ENCODE measurements at places on chromosomes 5 and 9.

GRCh38 chr5:125258615-125259014 is 512.2 kb upstream of the ZNF608 start:
- DNase-seq = no peak

DNA sequence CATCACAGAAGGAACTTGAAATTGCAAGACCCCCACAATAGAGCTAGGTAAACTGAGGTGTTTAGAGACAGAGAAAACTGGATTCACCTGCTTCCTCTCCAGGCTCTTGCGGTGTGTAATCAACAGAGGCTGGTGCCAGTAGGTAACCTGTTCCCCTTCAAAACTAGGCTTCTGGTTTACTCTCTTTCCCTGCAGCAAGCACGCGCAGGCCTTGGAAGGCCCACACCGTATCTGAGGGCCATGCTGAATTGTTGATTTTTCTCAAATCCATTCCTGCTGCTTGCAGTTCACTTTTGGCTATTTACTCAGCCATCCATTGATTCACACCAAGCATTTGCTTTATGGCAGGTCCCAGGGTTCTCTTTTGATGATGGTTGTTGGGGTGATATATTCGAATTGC is 667 bp upstream of the FRRS1L start:
- DNase-seq = no peak

DNA sequence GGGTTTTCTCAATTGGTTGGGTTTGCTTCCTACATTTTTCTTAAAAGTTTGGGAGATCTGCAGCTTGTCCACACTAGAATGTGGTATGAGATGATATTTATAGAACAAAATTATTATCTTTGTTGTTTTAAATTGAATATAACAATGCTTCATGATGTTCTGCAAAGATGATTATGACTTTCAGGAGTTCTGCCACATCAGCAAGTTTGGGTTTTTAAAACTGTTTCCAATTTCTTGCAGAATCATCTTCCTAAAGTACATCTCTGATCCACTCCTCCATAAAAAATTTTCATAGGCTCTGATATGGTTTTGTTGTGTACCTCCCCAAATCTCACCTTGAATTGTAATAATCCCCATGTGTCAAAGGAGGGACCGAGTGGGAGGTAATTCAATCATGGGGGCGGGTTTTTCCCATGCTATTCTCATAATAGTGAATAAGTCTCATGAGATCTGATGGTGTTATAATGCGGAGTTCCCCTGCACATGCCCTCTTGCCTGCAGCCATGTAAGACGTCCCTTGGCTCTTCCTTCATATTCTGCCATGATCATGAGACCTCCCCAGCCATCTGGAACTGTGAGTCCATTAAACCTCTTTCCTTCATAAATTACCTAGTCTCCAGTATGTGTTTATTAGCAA is 119.1 kb upstream of the PTGER4 start:
- no peak for DNase-seq

DNA sequence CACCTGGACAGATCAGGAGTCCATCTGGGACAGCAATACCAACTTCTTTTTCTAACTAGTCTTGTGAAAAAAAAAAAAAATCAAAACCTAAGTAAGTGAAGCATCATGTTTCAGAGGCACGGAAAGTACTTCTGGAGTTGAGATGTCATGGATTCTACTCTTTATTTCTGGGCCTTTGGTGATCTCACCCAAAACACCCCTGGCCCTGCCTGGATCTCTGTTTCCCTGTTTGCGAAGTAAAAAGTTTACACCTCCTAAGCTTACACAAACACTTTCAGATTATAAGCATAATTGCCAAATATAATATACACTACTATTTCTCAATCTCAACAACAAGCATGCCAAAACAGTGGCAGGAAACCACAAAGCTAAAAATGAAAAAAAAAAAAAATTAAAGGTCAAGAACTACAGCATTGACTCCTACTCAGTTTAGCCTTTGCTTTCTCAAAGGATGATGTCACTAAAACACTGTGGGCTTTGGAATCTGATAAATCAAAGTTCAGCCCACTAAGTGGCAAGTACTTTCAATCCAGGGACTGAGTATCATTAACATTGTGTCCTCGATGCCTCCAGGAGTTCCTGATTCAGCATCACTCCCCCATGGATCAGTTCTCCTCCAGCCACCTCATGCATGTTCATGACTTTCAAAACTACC is 291.9 kb downstream of the NFIB start:
- no peak for DNase-seq

DNA sequence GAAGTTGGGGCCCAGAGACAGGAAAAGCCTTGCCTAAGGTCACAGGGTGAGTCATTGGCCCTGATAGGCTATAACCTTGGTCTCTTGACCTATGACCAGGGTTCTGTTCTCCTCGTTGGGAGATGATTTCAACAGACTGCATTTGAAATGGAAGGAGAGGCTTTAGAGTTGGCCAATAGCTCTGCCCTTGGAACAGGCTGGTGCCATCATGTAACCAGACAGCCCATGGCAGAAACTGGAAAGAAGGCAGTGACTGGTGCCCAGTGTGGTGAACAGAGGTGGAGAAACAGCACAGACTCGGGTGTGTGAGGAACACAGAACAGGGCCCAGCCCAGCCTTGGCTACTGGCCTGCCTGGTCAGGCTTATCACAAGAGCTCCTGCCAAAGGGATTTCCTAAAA is 109.8 kb upstream of the SLC25A48 start:
- DNase-seq = no peak

DNA sequence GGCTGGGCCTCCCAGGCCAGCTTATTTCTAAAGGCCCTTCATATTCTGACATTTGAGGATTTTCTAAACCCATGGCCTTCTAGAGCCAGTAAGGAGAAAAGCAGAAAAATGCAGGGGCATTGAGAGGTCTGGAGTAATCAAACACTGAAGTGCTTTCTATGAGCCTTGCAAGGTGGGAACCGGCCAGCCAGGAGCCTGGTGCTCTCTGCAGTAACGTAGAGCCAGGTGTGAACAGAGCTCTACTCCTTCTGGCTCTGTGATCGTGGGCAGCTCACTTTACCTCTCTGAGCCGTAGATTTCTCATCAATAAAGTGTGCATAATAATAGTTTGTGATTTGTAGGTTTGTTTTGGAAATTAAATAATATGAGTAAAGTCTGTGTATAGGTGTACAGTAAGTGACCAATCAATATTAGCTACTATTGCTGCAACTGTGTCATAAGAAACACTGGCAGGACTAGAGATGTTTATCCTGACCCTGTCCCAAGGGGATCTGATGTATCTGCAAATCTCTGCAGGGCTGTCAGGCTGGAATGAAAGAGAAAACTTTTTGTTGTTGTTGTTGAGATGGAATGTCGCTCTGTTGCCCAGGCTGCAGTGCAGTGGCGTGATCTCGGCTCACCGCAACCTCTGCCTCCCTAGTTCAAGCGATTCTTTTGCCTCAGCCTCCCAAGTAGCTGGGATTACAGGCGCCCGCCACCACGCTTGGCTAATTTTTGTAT is 2.7 kb downstream of the SYNPO start:
- DNase-seq = no peak

DNA sequence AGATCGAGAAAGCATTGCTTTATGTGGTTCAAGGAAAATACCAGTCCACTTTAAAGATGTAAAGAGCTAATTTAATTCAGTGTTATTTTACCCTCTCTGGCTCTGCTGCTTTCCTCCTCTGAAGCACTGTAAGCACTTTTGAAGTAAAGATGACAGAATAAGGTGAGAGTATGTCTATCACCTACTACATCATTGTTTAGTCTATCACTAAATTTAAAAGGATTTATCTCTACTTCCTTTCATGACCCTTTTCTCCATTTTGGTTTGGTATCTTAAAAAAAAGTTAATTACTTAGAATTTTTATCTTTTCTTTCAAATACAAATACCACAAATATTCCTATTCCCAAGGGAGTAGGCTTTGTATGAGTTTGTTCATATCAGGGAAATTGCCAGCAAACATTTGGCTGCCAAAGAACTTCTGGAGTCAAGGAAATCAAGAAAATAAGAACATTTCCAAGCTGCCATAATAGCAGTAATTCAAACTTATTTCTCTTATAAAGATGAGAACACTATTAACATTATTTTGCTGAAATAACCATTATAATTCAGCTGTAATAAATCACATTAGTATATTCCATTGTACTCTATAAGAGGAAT is 77.8 kb downstream of the SLC38A9 start:
- DNase-seq = no peak

GRCh38 chr9:77710316-77710715 is 62.2 kb upstream of the GNA14 start:
- no peak for DNase-seq

- DNase-seq = no peak
Measured at GRCh38 chr5:167242701-167243100, 1048.7 kb upstream of the WWC1 start.

DNA sequence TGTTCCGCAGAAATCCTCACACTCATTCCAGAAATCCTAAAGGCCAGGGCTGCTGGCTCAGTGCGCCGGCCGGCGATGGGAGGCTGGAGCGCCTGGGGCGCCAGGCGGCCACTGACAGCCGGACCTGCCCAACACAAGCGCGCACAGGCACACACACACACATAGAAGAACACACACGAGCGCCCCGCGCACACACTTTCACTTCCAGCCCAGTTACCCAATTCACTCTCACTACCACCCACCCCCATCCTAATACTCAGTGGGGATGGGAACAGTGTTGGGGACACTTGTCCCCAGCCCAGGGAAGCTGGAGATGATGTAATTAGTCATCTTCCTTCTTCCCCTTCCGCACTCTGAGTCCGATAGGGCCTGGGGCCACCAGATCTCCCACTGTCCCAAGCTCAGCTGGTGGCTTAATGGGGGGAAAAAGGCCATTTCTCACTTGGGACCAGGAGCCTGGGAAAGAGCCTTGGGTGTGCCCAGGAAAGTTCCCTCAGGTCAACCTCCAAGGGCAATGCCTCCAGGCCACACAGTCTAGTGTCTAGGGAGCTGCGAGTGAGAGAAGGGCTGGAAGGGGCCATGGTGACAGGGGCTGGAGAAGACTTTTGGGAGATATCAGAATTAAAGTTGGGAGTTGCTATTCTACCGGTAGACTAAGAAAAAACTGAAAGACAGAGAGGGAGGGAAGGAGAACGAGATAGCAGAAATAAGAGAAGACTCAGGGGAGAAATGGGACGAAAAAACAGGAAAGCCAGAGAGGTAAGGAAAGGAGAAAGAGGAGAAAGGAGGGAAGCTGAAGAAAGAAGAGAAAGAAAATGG is 1.7 kb downstream of the EBF1 start:
- no peak for DNase-seq

GRCh38 chr5:140113180-140113698 is 670 bp upstream of the PURA start:
- DNase-seq = no peak

GRCh38 chr5:142770650-142771609 is 753 bp downstream of the ARHGAP26 start:
- DNase-seq = no peak

DNA sequence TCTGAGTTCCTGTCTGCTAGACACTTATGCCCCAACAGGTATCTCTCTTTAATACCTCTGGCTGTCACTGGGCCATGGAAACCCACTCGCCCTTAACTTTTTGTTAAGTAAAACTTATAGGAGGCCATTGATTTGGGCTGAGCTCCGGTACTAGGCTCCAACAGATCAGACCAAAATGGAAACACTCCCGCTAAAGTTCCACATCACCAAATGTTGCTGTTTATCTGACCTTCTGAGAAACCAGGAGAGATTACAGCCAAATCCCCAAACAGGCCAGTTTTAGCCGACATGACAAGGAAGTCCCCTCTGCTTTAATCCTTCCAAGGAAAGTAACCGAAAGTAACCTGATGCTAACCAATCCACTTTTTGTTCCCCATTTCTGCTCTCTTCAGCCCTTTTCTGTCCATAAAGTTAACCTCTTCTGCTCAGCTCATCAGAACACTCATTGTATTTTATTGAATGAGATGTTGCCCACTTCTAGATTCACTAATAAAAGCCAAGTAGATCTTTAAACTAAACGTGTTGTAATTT is 115.2 kb upstream of the LHFPL2 start:
- DNase-seq = no peak

DNA sequence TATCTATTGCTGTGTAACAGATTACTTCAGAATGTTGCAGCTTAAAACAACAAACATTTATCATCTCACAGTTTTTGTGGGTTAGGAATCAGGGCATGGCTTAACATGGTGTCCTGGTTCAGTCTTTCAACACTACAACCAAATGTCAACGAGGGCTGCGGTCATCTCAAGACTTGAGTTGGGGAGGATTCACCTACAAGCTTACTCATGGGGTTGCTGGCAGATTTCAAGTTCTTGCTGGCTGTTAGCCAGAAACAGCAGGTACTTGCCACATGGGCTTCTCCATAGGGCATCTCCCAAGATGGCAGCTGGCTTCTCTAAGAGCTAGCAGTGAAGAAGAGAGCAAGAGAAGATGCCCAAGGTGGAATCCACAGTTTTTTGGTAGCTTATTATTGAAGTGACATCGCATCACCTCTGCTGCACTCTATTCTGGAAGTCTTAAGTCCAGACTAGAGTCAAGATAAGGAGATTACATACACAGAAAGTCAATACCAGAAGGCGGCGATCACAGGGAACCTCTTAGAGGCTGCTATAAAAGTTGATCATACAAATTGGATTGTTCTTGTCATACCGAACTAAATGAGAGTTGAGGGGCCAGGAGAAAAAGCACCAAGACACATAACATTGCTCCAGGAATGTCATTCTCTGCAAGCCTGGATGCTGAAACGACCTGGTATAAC is 42.2 kb downstream of the C9orf153 start:
- DNase-seq = no peak

GRCh38 chr5:119212026-119212425 is 141.1 kb downstream of the DMXL1 start:
- DNase-seq = no peak

DNA sequence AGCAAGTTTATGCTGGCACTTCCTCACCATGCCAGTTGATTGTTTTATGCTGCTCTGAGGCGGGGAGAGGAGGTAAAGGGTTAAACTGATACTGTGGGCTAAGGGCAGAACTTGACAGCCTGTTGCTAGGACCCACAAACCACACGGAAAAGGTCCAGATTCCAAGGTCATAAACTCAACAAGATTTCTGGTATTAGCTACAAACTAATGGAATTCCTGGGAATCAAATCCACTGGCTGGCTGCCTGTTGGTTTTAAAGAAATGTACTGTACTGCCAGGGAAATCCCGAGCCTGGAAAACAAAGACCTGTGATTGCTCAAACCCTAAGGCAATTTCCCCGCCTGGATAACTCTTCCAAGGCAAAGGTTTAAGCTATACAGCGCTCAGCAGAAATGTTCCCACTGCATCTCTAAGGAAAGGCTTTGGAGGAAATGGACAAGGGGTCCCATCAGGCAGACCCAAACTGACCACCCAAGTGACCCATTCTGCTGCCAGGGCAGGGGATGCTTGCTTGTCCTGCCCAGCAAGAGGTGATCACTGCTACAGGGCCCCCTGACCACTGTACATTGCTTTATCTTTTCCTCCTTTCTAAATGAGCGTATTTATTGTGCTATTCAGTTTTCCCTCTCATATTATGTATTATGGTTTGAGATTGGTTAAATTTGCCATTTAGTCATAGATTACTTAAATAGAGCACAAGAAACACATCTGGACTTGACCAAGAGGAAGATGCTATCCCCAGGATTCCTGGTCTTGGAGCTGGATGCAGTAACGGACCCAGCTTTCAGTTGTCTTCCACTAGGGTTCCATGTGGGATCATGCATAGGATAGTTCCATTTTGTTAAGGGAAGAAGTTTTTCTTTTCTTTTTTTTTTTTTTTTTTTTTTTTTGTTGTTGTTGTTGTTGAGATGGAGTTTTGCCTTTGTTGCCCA is 124.3 kb downstream of the SUSD1 start:
- no peak for DNase-seq

All from esophagus squamous epithelium (tissue), 5 donors.